Omental fat pad (tissue), 4 donors: ENCODE measurements at places on chromosomes 13 and 19. TPM values are rescaled to one million over a fixed set of nuclear protein-coding genes. Genes with fewer than 3 reads are reported as not detected.

GRCh38 chr13:70893832-70894231 lies 785.6 kb upstream of the KLHL1 start:
- DNase-seq = no peak

GRCh38 chr19:23460656-23461055 lies 65.4 kb upstream of the ZNF91 start:
- DNase-seq = no peak

DNA sequence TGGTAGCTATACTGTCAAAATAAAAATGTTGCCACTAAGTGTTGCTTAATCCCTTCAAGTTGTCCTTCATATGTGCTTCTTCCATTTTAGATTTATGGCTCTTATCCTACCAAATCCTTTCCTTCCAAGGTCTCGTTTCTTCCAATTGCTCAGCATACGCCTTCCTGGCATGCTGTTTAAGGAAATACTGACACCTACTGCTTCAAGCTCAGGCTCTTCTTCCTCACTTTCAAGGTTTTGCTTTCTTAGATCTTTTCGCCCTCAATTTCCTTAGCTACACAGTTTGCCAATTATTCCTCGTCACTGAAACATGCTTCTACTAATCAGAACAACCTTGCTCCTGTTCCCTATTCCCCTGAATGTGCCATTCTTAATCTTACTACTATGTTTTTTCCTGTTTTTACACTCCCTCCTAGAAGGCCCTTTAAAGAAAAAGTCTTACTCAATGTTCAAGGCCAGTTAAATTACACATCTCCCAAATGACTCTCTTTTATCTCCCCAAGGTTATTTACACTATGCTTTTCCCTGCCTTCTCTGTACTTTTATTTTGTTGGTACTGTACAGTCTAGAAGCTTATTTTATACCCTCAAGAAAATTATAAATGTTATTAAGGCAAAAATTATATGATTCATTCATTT lies 343.1 kb downstream of the MZT1 start:
- DNase-seq = no peak

- no peak for DNase-seq
Measured at GRCh38 chr19:54178581-54179261, 5.8 kb upstream of the TMC4 start.

DNA sequence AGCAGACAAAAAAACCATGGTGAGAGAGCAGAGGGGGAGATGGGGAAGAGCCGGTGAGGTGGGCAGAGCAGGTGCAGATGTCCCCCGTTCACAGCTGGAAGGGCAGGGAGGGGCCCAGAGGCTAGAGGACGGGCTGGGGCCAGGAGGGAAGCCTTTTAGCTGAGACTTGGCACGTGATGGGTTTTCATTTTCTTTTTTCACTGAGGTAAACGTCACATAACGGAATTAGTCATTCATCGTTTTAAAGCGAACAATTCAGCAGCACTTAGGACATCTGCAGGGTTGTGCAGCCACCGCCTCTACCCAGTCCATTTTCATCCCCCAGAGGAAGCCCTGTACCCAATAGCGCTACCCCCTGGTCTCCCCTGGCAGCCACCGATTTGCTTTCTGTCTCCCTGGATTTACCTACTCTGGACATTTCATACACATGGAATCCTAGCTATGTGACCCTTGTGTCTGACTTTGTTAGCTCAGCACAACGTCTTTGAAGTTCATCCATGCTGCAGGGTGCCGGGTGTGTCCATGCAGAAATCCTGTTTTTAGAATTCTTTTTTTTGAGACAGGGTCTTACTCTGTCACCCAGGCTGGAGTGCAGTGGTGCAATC lies 16.0 kb upstream of the EMC10 start:
- no peak for DNase-seq

DNA sequence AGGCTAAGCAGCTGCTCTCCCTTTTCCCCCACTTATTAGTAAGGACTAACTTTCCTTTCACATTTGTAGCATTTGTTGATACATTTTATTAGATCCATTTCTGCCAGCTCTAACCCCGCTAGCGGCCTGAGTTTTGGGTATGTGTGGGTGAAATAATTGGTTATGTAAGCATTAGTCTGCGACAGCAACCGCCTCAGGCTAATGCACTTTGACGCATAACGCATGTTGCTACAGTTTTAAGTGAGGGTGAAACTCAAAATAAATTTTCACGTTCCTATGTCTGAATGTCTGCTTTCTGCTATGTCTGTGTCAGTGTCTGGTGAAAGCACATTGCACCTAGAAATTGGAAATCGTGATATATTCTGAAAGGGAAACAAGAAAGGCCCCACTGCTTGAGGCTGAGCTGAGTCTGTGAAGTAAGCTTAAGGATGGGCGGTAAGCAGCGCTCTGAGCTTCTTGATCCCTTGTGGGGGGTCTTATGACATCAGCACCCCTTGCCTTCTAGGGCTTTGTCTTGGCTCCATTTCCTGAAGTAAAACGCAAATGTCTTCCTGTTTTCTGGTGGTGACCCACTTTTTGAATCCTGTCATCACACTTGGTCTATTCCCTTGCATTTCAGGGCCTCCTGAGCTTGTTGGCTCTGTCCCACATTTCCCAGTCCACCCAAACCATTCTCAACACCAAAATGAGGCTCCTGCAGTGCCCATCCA lies 648.3 kb upstream of the ARGLU1 start:
- DNase-seq = no peak

Gene KASH5
- total RNA-seq = not detected

Gene DNM2
- total RNA-seq = 78.9 TPM
